ENCODE measurements at places on chromosomes 6 and 20.

- DNase-seq, result no peak
Measured at GRCh38 chr6:501891-502601, 110.5 kb downstream of the IRF4 start.

DNA sequence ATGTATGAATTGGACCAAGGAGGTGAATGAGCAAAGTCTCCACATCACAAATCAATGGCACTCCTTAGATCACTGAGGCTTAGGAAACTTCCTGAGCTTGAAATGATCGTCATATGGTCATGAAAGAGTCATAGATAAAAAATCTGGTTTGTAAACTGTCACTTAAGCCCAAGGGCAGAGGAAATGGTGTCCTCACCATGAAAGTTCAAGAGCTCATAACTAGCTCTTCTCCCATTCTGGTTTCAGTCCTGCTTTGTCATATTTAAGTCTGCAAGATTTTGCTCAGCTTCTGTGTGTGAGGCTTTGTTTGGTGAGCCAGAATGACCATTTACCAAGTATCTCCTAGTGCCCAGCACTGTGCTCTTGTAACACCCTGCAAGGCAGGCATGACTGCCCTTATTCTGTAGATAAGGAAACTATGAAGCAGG is 60.5 kb downstream of the GJA10 start:
- DNase-seq, result no peak

GRCh38 chr20:60271597-60271996 is 313.4 kb downstream of the CDH26 start:
- DNase-seq, result no peak

DNA sequence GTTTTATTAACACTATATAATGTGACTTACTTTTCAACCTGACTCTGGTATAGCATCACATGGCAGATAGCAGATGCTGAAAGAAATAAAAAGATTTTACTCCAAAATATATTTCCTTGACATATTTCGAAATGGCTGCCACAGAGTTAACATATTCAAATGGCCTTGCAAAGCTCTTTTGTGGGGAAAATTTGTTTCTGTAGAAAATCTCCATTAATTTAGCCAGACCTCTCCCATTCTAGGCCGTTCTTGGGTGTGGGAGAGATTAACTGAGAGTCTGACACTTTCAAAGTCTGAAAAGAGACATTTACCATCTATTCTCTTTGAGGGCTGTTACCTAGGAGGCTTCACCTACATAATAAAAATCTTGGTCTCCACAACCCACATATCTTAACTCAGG is 217.2 kb downstream of the OTOR start:
- DNase-seq, result no peak

DNA sequence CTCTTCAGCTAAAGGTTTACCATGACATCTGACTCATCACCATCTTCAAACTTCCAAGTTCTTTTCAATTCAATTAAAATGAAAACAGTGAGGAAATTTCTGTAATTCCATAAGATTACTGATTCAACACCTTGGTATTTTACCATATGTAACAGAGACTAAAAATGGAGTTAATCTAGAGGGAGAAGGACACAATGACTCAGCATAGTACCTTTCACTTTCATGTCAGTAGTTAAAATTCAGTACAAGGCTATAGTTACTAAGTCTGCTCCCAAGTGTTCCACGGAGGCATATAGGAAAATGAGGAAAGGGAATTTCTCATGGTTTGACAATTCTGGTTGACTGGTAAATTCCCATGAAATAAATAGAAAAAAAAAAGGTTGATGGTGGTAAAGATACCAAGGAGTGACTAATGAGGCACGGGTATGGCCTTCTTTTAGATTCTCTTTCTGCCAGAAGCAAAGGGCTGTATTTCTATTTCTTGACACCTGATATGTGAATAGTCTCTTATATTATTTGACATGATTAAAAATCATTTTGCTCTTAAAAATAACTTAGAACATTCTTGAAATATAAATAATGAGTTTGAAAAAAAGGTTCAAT is 526.7 kb upstream of the ADGRB3 start:
- peak; percentile 11 for DNase-seq

DNA sequence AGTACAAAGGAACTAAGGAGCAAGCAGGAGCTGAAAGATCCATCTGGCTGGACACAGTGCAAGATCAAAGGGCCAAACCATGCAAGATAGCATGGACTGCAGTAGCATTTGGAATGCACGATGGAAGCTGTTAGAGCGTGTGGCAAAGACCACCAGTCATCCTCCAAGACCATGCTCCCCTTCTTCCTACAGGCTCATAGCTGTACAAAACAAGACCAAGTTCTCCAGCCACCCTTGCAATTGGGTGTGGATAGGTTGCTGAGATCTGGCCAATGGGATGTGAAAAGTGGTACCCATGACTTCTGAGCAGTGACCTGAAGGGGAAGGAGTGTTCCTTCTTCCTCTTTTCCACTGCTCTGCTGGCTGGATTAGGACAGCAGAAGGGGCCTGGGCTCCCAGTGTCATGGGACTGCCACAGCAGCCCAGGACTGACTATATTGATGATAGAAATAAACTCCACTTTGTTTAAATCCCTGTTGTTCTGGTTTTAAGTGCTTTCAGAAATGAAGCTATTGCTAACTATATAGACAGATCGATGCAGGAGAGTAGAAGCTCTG is 64.9 kb downstream of the SLC22A23 start:
- no peak for DNase-seq

DNA sequence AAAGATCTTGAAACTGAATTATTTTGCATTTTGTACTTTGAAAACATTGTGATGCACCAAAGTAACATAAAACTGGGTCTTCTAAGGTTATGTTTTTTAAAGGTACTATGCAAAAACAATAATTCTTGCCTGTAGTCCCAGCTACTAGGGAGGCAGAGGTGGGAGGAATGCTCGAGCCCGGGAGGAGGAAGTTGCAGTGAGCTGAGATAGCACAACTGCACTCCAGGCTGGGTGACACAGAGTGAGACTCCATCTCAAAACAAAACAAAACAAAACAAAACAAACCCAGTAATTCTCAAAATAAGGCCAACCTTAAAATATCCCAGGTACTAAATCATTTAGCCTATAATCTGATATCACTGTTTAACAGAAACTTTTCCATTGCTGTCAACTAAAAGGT is 269.6 kb downstream of the KHDC1L start:
- no peak for DNase-seq

Data from NCI-H460 (cell line).